ENCODE measurements at places on chromosomes 16 and 17. TPM values are rescaled to one million over a fixed set of nuclear protein-coding genes. Genes with fewer than 3 reads are reported as not detected.
A peak's percentile ranks its signal among the peaks of the same experiment; 100 is the strongest.

GRCh38 chr16:4474192-4474961 is at the start of gene NMRAL1:
Gene NMRAL1 (minus strand): TSS chr16:4474625. CDS start chr16:4474132, 493 bp downstream.
- peak; percentile 83 for DNase-seq

- no peak for DNase-seq
These were observed 550.5 kb downstream of the MAF start for GRCh38 chr16:79050063-79050462.

DNA sequence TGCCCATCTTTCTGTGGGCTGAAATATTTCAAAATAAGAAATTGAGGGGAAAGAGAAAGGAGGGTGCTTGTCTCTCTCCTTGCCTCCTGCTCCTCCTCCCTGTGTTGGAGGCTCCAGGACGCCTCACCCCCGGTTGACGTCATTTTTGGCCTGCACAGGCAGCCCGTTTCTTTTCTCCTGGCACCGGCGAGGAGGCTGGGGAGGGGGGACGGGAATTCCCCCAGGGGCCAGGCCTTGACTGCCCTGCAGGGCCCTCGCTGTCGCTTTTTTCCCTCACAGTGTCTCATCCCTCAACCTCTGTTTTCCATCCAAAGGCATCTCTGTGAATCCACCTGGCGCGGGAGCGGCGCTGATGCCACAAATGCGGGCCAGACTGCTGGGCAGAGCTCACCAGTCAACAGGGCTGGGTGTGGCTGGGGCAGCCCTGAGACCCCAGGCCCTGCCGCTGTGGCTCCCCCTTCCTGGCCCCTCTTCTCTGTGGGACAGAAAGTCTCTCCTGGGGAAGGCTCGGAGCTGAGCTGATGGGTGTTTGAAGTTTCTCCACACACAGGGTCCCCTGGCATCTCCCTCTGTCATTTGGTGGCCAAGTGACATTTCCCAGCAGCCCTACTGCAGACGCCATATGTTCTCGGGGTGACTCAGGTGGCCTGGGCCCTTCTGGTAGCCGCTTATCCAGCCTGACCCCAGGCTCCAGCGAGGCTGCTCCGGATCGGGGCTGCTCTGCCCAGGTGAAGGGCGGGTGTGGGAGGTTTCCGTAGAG is 16.0 kb downstream of the CENPX start:
- DNase-seq, result no peak

KRTAP4-4 gene
- not detected for total RNA-seq

DNA sequence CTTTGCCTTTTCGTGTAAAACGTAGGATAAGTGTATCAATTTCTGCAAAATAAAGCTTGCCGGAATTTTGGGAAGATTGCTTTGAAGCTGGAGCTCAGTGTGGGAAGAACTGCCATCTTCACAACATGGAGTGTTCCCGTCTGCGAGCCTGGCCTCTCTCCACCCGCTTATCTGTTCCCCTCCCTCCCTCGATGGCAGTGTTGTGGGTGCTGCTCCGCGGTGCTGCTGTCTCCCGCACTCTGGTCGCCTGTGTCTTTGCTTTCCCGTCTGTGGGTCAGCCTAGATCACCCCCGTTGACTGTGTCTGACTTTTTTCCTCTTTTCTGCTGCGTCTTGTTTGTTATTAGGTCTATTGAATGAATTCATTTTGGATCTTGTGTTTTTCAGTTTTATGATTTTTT is 17.0 kb downstream of the ACSF3 start:
- no peak for DNase-seq

GDPD1 gene
- 21.3 TPM for total RNA-seq

ORAI3 gene
- total RNA-seq, result 21.9 TPM

DNA sequence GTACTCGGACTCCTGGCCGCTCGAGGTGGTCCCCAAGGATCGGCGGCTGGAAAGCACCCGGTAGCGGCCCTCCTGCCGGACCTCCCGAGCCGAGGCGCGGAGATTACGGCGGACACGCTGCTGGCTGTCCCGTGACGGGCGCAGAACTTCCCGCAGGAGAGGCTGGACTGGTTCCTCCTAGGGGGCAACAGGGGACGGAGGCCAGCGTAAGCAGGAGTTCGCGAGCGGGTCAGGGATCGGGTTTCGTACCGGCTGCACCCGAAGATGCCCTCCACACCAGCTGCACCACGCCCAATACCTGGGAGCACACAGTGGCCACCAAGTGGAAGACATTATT is 341 bp downstream of the SLC7A6OS start:
- no peak for DNase-seq

EPN2 gene
- total RNA-seq, result 25.0 TPM

DNA sequence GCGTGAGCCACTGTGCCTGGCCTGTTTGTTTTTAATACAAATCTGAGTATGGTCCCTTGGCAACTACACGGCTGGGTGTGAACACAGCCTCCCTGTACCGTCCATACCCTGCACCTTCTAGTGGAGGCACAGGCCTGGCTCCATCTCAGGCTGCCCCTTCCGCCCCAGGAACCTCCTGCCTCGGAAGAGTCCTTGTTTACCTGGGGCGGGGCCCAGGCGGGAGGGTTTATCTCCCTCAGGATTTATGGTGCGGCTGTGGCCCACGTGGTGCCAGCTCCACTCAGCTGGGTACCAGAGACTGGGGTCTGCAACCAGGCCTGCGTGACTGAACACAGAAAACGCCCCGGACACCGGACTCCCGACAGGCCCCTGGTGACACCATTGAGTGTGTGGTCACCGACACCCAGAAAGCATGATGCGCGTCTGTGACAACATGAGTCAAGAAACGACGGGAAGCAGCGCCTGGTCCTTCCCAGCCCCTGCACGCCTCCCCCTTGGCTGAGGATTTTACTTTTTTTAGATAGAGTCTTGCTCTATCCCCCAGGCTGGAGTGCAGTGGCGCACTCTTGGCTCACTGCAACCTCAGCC is 19.0 kb downstream of the UNKL start:
- no peak for DNase-seq

TAF1C gene
- 10.4 TPM for total RNA-seq

GRCh38 chr17:75553295-75554110 is 28.0 kb downstream of the LLGL2 start:
- no peak for DNase-seq

GRCh38 chr17:43917348-43918025 is 10.2 kb upstream of the MPP2 start:
- peak; percentile 16 for DNase-seq

DNA sequence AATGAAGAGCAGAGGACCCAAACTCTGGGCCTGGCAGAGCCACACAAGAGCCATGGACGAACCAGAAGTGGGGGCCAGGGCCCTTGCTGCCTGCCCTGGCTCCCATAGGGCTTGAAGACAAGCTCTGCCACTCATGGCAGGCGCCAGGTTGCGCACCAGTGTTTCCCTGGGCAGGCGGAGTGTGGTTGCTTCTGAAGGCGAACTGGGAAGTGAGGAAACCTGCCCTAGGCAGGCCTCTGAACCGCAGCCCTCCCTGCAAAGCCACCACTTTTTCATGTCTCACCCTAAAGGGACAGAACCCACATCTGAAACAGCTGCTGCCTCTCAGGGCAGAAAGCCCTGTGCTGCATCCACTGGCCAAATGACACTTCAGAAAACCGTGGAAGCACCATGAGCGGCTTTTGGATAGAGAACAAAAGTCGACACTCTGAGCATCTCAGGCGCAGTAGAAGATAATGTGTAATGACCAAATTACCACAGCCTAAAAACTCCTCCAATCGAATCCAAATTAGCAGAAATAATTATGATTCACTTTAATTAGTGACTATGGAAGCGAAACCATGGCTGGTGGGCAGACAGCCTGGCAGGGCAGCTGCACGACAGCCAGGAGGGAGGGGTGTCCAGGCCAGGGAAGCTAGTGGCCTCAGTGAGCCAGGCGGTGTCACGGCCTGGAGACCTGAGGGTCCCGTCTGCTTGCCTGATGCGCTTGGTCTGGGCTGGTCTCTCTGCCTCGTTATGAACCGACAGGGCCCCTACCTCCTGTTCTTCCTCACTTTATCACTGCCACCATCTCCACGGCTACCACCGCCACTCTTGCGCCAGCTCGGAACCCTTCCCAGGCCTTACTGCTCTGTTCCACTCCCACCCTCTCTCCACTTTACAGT is 59.1 kb downstream of the PRMT7 start:
- DNase-seq, result no peak

DNA sequence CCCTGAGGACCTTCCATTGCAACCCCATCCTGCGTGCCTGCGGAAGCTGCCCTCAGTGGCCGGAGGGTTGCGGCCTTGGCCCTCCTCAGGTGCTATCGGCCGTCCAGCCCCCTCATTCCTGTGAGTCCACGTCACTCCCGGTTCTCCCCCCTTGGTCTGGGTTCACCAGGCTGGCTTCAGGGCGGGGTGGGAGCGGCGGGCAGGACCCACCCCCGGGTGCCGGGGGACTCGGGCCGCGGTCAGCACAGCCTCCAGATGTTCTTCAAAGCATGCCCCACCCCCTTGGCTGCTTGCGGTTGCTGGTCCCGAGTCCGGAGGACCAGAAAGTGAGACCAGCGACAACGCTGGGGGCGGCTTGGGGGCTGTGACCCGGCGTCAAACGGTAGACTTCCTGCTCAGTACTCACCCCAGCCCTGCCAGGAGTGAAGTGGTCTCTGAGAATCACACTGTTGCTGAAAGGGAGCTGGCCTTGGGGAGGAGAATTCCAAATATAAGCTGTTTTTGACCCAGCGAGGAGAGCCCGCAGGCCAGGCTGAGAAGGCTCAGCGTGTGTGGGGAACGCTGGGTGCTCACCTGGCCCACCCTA is 4.5 kb downstream of the ZNF469 start:
- DNase-seq, result no peak

MT1F gene
- 0.72 TPM for total RNA-seq

DNA sequence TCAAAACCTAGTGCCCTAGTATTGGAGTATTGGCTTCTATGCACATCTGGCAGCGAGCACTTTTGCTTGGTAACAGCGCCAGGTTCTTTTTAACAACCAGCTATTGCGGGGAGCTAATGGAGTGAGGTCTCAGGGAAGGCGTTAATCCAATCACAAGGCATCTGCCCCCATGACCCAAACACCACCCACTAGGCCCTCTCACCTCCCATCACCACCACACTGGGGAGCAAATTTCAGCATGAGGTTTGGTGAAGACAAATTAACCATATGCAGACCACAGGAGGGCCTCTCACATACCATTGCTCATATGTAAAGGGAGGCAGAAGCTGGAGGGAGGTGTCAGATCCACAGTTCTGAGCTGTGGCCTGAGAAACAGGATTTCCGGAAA is 893 bp upstream of the ODF4 start:
- DNase-seq, result no peak

All from NCI-H460 (cell line).